ENCODE measurements at places on chromosomes 2 and 18.
A peak's percentile ranks its signal among the peaks of the same experiment; 100 is the strongest.

GRCh38 chr2:232838406-232838874 is 31.6 kb upstream of the SNORC start:
- peak; percentile 32 for DNase-seq

DNA sequence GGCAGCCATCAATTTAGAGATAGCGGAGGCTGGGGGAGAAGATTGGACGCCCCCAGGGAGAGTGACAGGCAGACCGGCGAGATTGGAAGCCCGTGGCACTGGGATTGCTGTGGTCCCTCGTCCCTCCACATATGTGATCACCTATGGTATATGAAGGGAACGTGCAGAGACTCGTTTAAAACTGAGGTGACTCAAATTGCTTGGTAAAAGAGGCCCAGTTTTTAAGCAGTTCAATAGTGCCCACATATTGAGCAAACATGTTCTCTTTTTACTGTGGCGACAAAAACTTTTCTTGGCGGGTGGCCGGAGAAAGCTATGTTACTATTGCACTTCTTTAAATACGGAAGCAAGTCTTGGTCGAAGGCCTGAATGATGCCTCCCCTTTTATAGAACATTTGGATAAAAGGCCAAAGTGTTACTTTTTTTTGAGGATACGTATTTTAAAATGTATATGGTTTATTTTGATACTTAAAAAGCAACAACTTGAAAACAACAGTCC is 9.1 kb downstream of the B3GNT2 start:
- no peak for DNase-seq

DNA sequence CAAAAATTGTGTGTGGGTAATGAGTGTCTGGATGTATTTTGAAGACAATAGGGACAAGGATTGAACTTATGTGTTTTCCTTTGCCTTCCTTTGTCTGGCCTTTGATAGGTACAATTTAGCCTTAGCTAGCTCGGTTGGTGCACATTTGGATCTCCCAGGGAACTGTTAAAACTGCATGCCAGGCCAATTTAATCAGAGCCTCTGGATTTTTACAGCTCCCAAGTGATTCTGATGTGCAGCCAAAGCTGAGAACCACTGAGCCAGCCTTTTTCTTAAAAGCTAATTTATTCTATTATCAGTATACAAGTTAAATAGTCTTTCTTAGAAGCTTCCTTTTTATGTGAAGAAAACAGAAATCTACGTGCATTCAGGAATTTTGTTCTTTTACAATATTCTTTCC is 25.0 kb downstream of the PLEK start:
- DNase-seq: no peak

DNA sequence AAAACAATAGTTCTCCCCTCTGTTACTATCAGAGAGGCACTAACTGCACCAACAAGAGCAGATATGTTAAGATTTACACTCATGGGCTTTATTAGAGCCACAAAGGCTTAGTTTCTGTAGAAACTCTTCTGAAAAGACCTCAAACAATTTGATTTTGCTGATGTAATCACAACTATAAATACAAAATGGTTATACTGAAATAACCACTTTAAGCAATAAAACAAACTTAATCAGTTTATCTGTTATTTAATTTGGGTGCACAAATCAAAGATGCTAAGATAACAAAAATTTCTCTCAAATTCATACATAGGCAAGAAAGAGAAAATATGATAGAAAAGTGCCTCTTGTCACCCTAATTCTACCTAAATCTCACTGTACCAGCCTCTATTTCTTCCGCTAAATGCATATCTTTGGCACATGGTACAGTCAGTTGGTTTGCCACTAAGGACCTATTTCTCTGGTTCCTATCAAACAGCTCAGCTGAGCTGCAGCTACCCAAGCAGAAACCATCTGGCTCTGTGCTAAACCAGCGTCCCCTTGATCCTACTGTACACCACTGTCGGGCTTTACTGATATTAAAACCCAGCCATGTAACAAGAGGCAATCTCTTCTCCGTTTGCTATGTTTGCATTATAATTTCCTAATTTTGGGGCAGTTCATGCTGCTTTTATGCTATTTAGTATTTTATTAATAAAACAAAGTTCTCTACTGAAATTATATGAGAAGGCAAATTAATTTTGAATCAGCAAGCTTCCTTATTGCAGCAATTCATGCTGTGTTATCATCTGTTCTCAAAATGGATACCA is 60.1 kb downstream of the CWC22 start:
- no peak for DNase-seq

DNA sequence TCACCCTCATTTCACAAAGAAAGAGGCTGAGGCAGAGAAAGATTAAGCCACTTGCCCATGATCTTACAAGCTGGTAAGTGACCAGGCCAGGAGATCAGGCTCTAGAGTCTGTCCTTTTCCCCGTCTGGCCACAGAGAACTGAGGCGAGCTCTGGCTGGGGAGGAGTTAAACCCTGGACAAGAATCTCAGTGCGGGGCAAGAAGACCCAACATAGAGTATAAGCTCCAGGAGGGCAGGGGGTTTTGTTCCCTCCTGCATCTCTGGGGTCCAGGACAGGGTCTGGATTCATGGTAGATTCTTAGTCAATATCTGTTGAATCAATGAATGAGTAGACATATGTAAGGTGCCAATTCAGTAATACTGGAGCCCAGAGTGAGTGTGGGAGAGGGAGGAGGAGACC is 12.9 kb upstream of the INPP5D start:
- DNase-seq: no peak

DNA sequence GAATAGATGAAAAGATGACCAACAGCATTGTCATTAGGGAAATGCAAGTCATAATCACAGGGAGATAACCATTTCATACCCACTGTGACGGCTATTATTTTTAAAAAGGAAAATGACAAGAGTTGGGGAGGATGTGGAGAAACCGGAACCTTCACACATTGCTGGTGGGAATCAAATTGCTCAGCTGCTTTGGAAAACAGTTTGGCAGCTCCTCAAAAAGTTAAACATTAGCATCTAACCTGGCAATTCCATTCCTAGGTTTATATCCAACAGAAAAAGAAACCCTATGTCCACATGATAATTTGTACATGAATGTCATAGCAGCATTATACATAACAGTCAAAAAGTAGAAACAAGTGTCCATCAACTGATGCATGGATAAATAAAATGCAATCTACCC is 58.2 kb downstream of the KCNG3 start:
- no peak for DNase-seq

DNA sequence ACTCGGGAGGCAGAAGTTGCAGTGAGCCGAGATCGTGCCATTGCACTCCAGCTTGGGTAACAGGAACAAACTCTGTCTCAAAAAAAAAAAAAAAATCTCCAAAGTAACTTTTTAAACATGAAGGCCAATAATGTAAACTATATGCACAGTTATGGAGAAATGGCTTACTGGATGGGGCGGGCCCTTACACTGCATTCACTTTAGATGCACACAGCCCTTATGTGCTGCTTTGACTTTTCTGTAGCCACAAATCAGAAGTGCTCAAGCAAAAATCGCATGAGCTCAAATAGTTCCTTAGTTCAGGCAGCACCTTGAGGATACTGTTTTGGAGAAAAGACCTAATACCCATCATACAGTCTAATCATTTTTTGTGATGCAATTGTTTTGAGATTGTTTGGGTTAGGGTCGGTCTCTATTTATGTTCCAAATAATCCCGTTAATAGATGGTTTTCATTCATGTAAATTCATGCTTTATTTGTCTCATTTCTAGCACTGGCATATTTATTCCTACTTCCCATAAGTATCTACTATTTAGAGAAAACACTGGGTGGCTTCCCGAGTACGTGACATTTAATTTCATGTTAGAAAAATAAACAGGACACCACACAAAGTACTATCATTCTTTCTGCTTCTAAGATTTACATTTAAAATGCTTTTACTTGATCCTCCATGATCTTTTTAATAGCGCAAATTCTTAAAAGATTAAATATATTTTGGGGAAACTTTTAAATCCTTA is 34.7 kb downstream of the RBMS1 start:
- DNase-seq: no peak

GRCh38 chr2:194706179-194706578 is 950.8 kb upstream of the SLC39A10 start:
- DNase-seq: no peak

- DNase-seq: no peak
Measured at GRCh38 chr2:28546242-28546641, 50.4 kb downstream of the PLB1 start.

- no peak for DNase-seq
Measured at GRCh38 chr2:16067866-16068551, 127.7 kb downstream of the MYCN start.

- DNase-seq: no peak
Measured at GRCh38 chr2:127022817-127023216, 84.1 kb downstream of the BIN1 start.

DNA sequence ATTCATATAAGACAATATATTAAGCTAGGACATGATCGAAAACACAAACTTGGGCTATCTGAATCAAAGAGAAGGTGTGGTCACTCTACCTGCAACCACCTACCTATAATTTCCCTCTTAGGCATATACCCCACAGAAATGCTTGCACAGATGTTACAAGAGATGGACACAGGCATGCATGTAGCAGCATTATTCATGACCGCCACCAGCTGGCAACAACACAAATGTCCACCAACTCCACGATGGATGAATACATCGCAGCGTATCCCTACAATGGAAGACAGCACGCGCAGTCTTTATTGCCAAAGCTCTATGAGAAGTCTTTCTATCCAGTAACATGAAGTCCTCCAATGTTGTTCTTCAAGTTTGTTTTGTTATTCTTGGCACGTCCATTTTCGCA is 90.8 kb downstream of the ARL4C start:
- no peak for DNase-seq

DNA sequence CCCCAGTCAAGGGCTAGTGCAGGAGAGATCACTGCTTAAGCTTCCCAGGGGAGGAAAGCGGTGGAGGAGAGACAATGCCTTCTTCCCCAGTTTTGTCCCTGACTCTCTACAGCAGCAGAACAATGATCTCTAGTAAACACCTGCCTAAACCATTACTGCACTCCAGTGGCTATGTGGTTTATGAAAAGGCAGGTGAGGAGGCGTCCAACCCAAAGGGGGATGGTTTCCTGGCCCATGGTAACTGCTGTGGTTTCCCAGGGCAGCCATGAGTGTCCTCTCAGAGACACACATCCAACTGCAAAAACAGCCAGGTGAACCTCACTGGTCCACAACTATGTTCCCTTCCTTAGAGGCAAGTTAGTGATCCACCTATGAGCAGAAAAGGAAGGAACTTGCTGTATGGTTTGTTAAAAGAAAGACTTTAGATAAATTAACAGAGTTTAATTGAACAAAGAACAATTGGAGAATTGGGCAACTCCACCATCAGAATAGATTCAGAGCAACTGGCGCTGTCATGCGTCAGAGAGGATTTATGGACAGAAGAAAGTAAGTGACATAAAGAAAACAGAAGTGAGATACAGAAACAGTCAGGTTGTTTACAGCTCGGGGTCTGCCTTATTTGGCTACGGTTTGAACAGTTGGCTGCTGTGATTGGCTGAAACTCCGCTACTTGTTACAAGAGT is 4.8 kb upstream of the TTC39C start:
- DNase-seq: no peak

GRCh38 chr2:105553538-105554196 is 154.8 kb upstream of the FHL2 start:
- no peak for DNase-seq

DNA sequence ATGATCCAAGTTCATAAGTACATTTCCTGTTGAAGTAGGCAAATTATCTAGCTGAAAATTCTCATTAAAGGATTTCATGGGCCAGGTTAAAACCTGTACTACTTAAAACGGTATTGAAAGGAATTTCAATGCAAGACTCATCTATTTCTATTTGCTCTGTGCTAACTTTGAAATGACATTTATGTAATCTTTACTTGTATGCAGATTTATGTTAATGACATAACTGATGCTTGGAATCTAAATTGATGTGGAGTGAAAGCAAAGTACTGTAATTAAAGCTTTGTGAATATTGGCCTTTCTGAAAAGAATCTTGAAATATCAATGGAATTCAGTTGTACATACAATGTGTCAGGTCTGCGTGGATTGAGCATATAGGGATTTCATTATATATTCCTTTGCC is 390.0 kb downstream of the CPS1 start:
- no peak for DNase-seq

DNA sequence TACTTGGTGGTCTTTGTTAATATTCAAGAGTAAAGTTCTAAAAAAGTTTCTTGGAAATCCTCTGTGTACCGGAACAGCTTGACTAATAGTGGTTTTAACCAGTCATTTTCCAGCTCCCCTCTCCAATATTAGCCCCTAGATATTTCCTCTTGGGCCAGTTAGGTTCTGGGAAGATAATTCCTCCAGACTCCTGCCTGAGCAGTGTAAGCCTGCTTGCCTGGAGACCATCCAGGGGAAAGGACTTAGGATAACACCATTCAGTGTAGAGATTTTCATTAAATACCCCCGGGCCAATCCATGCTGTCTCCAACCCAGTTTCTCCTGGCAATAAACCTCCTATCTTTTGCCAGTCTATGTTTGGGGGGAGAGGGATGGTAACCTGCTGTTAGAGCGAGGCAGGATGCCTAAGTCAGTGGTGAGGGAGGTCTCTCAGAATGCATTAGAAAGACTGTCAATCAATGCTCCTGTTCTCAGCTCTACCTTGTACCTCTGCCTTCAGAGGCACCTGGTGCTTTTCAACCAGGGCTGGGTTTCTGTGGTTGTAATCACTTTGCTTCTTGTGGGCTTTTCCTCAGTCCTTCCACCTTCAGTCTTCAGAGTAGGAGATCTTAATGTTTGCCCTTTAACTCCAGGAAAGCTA is 186.4 kb downstream of the RNF152 start:
- DNase-seq: no peak

GRCh38 chr2:152242787-152243472 is 67.4 kb upstream of the STAM2 start:
- DNase-seq: no peak

GRCh38 chr2:17815468-17816184 is 634 bp upstream of the MSGN1 start:
- DNase-seq: no peak

DNA sequence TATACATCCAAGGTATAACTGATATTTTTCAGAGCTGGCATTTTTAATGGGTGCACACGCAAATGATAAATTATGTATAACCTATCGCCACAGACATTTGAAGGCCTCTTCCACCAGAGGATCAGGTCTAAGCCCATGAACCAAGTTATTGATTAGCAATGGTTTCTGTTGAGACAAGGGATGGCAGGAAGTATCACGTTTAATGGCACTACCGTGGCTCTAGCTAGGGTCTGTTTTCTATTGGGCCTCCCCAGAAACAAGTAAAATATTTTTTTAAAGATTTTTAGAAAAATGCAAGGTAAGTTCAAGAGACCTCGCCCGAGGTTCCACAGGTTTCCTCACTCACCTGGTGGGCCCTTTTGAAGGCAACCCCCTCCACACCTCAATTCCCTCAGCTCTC is 667 bp downstream of the GFPT1 start:
- no peak for DNase-seq

- DNase-seq: no peak
Measured at GRCh38 chr2:206477296-206477695, 34.0 kb downstream of the ADAM23 start.

DNA sequence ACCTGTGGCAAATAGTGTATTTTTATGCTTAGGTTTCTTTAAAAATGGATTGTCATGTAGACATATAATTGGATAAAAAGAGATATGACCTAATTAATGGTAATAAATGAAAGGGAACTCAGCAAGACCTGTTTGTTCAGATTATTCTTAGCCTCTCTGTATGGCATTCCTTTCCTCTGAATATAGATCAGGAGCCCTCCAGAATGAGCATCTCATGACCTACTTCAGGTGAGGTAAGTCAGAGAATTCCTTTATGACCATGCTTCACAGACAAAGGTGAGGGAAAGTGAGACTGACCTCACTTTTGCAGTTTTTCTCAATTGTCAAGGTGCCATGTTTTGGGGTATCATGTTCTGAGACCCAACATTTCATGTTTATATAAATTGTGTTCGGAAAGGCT is 1744.3 kb upstream of the PIK3C3 start:
- no peak for DNase-seq
